Left renal cortex interstitium (tissue), 4 donors: ENCODE measurements at places on chromosomes 11 and 22.

DNA sequence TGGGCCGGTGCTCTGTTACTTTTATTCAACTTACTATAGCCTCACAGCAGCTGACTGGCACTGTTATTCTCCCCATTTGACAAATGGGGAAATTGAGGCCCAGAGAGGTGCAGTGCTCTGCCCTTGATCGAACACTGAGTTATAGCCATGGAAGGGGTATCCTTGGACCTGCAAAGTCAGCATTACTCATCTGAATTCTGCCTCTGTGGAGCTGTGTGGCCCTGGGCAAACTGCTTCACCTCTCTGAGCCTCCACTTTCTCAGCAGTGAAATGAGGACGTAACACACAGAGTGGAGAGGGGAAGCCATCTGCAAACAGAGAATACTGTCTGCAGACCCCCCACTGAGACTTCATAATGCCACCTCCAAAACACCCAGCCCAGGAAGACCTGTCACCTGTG, 25.3 kb downstream of the TPST2 start:
- no peak for DNase-seq

- DNase-seq = no peak
Measured at GRCh38 chr11:87465716-87466115, 428.0 kb downstream of the TMEM135 start.

- DNase-seq = no peak
Measured at GRCh38 chr11:2413742-2414579, 13.4 kb downstream of the TSSC4 start.

GRCh38 chr11:94046796-94047195, 25.6 kb downstream of the HEPHL1 start:
- no peak for DNase-seq
